ENCODE measurements at places on chromosomes 12 and 14. TPM values are rescaled to one million over a fixed set of nuclear protein-coding genes. Genes with fewer than 3 reads are reported as not detected.

- DNase-seq: peak; percentile 59
Measured at GRCh38 chr12:56377310-56377988, 14.8 kb upstream of the APOF start.

GRCh38 chr14:50051106-50051505 lies 65.3 kb downstream of the VCPKMT start:
- peak; percentile 61 for DNase-seq

Gene NTS
- not detected for total RNA-seq

Gene MYH7
- not detected for total RNA-seq

Gene SMARCD1
- total RNA-seq: 107 TPM

DNA sequence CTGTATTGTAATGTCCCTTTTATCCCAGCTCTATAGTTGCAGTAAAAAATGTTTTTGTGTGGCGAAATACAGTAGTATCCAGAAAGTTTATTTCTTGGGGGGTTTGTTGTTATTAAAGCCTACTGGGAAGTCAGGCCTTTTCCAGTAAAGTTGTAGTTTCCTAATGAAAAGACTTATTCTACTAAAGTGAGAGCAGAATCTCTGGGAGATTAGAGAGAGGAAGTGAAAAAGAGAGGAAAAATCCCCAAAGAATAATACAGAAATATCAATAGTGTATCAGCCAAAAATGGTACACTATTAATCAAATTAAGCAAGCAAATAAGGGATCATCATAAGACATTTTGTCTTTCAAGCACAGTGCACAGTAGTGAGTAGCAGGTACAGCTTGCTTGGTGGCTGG lies 46.3 kb upstream of the ATXN7L3B start:
- DNase-seq: no peak

Gene TOGARAM1
- total RNA-seq: 18.7 TPM

GRCh38 chr12:112111931-112112330 lies 3.3 kb upstream of the NAA25 start:
- no peak for DNase-seq

DNA sequence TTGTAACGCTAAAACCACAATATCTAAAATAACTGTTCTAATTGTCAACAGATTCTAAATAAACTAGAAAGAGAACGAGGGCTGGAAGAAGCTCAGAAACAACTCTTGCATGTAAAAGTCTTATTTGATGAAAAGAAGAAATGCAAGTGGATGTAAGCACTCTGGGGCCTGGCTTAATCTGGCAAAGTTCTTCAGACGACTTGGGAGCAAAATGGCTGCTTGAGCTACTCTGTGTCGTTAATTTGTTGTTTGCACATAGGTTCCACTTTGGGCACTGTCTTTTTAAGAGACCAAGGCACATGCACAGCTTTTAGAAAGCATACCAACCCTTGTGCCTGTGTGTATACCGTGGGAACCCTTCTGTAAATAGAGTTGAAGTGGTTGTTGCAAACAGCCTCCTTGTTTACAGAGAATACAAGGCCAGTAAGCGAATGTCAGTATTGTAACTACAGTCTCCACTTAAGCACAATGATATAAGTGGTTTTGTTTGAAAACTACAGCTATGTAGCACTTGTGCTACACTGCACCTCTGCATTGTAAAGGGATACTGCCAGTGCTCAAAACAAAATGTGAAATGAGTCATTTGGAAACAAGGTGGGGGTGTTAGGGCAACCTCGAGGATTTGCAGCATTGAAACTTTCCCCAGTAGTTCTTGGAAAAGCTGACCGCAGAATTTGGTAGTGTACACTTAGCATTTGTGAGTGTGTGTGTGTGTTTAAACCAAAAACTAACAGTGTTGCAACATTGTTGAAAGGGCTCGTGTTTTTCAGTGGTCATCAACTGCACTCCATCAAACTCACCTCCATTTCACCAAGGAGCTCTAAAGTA lies 154.3 kb downstream of the CEP83 start:
- DNase-seq: no peak

DNA sequence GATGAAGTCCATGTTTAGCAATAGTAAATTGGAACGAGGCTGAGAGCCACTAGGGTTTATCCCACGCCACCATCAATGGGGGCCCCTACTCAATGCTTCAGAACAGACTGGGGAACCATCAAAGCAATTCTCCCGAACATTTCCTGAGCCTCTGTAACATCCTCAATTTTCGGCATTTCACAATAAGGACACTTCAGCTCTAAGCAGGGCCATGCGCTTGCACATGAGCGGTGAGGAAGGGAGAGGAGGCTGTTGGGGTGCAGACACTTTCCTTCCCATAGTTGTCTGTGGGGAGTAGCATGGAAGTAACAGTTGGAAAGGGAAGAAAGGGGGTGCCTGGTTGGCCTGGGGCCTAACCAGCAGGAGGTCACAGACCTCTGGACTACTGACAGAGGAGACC lies 129.9 kb upstream of the PRMT8 start:
- no peak for DNase-seq

GRCh38 chr14:69260861-69261564 lies 1.1 kb downstream of the GALNT16 start:
- no peak for DNase-seq

All from mammary epithelial cell (primary cell).